ENCODE measurements at places on chromosomes 3 and 15.
A peak's percentile ranks its signal among the peaks of the same experiment; 100 is the strongest.

GRCh38 chr3:148238421-148238821 lies 459.3 kb upstream of the AGTR1 start:
- DNase-seq, result no peak

GRCh38 chr3:108472001-108472591 lies 38.3 kb downstream of the MYH15 start:
- DNase-seq, result no peak

GRCh38 chr15:85752124-85752475 lies 42.6 kb downstream of the KLHL25 start:
- DNase-seq, result no peak

DNA sequence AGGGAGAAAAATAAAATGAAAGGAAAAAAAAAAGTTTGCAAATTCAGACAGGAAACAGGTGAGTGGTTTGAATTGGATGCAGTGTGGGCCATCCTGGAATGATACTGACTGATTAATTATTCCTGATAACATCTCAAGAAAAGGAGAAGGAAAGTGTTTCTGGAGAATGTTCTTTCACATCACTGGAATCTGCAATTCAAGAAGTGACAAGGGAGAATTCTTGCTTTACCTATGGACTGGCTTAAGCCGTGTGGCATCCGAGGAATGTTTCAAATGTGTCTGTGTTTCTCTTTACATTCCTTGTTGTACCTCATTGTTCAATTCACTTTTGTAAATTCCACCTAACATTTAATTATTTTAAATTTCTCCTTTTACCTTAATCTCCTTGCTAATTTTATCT lies 465.0 kb downstream of the EPHB1 start:
- DNase-seq, result no peak

- no peak for DNase-seq
These were observed 11.5 kb upstream of the GATA2 start for GRCh38 chr3:128504533-128504915.

DNA sequence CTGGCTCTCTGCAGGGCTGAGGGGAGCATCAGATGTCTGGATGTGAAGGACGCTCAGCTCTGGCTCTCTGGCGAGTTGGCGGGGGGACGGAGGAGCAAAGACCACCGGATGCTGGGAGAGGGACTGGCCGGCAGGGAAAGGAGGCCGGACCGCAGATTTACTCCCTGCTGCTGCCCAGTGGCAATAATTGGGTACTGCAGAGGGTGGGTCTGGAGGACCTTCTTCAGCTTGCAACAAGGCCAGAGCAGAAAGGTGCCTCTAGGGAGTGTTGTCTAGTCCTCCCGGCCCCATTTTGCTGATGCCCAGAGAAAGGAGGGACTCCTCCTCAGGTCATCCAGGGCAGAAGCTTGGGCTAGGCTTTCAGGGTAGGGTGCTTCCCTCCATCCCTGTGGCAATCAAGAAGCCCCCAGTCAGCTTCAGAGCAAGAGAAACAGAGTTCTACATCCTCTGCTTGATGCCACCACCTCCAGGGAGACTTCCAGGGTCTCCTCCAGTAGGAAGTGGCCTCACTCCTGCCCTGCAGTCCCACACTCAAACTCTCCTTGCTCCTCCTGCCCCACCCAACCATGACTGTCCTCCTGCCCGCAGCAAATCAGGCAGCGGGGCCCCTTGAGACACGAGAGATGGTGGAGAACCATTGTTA lies 20.3 kb upstream of the CSPG4 start:
- DNase-seq, result peak; percentile 33

DNA sequence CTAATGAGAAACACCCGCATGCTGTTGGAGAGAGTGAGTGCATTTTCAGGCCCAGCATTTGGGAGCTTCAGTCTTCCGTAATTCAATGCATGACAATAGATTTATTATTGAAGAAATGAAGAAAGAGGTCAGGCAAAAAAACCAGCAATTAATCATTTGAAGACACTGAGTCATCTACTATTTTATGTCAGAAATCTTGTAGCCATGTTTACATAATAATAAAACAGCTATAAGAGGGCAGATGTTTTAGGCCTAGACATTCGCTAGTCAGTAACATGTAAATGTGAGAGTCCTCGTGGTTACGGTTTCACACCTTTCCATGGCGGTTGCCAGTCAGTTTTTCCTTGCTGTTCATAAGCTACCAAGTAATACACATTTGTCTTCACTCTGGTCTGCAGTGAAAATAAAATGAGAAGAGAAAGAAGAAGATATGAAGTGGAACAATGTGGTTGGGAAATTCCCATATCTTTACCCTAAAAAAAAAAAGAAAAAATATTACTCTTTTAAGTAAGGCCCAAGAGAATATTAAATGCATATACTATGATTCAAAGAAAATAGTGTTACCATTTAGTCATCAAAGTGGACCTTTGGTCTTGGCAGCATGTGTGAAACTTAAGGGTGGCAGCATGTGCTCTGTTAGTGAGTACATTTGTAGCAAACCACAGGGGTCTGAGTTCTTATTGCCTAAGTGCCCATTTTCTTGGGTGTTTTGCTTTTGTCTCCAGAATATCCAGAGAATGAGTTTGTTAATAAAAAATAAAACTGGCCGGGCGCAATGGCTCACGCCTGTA lies 140.5 kb upstream of the TBL1XR1 start:
- DNase-seq, result peak; percentile 46

- no peak for DNase-seq
These were observed 452.2 kb downstream of the TUSC7 start for GRCh38 chr3:117161816-117162215.

- no peak for DNase-seq
These were observed 117.4 kb upstream of the ZBED2 start for GRCh38 chr3:111712294-111713167.

- no peak for DNase-seq
These were observed 27.1 kb downstream of the LRIG1 start for GRCh38 chr3:66473692-66474091.
